ENCODE measurements at places on chromosomes 2 and 18.

GRCh38 chr2:44055664-44056063 is 59.9 kb upstream of the LRPPRC start:
- no peak for DNase-seq

DNA sequence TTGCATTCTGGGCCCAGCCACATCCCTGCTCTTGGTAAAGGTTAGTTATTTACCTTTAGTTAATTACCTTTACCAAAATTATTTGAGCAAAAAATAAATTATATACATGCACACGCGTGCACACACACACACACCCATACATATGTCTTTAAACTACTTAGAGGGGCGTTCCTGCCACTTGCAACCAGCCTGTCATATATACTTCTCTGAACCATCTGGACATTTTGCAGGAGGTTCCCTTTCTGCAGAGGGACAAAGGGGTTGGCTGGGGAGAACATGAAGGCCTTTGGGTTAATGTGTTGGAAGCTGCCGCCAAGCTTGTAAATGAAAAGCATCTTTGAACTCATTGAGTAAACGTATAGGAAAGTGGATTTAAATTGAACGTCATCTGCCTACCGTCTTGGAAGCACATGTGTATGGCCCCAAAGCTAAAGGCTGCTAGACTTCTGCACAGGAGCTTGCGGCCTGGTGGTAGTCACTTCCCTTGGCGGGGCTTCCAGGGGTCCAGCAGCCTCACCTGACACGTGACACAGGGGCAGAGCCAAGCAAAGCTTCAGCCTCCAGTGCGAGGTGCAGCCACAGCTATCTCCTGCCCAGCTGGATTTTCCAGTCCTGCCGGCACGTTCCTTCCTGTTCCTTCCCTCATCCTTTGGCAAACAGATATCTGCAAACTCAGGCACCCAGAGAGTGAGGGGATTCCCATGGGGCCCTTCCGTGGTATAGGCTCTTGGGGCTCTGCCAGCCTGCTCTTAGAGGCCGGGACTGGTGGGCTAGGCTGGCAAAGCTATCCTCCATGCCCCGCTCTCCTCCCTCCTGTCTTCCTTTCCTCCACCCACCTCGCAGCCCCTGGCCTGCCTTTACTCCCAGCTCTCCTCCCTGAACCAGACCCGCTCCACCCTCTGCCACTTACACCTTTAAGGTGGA is 46.1 kb downstream of the SERTAD2 start:
- peak; percentile 72 for DNase-seq

- peak; percentile 45 for DNase-seq
Measured at GRCh38 chr2:100630473-100630977, 67.7 kb downstream of the PDCL3 start.

GRCh38 chr18:54269893-54270844 is 852 bp downstream of the POLI start:
- DNase-seq: peak; percentile 81

DNA sequence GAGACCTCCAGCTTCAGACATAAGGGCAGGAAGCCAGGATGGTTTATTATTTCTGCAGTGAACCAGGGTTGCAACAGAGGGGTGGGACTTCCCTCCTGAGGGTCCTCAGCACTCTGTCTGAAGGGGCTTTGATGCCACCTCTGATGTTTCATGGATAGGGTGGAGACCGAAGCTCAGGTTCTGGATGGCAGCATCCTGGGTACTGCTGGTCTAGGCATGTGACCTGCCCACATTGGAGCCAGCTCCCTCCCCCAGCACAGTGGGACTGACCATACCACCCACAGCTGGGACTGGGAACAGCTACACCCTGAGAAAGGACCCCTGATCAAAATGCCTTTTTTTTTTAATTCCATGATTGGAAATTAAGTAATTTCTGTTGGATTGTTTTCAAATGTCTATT is 355.2 kb downstream of the ZNF516 start:
- DNase-seq: no peak

DNA sequence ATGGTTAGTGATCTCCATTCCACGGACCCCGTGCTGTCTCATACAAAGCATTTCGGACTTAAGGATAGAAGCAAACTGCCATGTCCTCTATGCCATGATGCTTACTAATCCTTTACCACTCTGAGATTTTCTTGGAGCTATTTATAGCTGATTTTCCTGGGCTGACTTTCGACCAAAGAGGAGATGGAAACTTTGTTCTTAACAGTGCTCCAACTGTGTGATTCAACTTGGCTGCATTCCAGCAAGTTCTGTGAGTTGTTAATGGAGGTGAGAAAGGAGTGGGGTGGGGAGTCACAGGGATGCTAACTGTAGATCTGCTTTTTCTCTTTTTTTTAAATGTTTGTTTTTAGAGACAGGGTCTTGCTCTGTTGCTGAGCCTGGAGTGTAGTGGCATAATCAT is 45.5 kb upstream of the MSH2 start:
- no peak for DNase-seq

GRCh38 chr2:26298638-26299393 is 47.1 kb upstream of the SELENOI start:
- DNase-seq: peak; percentile 78

DNA sequence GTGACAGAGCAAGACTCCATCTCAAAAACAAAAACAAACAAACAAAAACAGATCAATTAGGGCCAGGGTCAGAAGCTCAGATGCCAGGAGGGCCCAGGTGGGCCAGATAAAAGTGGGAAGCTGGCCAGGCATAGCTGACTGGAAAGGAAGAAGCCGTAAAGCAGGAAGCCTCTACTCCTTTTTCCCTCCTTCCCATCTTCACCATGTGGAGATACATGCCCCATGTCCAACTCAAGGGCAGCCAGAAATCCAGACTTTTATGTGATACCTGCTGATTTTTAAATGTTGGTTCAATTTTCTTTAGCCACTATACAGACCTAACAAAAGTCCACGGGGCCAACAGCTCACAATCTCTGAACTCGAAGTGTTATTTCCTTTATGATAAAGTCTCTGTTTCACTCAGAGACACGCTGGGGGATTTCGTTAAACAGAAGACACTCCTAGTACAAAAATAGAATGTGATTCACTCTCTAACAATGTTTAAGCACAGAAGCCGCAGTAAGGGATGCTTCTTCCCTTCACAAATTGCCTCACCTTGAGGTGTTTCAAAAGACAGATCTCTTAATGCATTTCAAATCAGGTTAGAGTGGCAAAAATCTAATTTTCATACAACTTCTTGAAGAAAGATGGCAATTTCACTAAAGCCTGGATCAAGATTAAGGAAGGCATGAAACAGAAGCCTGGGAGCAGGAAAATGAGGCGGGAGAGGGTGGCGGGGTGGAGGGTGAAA is 14.0 kb downstream of the TMEM247 start:
- no peak for DNase-seq

DNA sequence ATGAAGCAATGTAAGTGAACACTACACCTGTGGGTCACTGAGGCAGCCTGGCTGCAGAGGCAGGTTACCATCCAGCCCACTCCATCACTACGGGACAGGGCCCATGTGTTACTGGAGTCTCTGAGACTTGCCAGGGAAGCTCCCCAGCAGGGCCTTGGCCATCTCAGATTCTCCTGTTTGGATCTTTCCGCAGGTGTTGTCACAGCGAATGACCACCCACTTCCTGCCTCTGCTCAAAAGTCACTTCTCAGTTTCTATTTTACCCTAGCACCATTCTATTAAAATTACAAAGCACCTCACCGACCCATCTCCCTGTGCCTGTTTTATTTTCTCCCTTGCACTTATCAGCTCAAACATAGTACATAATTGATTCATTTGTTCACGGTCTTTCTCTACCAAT is 34.5 kb upstream of the L3MBTL4 start:
- DNase-seq: no peak
